Mammary epithelial cell (primary cell): ENCODE measurements at places on chromosomes 3 and 15. TPM values are rescaled to one million over a fixed set of nuclear protein-coding genes. Genes with fewer than 3 reads are reported as not detected.

DNA sequence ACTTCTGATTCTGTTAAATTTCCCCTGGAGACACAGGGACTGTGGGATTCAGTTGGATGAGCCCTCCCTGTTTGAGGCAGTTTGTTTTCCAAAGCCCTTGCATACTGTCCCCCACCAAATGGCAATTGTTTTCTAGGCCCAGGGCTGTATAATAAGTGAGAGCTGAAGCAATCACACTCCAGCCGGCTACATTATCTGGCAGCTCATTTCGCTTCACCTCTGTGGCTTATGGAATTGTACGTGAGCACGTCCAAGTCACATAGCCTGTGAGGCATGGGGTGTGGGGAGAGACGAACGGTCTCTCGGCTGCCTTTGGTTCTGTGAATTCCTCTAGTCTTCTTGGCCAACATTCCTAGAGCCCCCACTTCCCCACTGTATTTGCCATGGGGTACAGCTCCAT, 10.7 kb downstream of the RBP2 start:
- no peak for DNase-seq

DNA sequence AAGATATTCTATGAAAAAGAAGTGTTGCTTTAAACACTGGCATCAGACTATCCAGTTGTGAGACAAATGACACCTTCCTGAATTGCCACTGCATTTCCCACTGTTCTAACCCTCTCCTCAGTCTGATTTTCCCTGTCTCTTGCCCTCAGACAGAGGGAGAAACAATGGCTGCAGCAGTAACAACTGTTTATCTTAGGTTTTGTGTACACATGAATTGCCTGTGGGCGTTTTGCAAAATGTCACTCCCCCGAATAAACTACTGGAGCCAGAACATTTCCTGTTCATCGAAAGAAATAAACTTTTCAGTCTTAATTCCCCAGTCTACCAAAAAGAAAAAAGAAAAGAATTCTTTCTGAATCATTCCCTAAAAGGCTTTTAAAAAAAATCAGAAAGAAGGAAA, 155.1 kb downstream of the MAGI1 start:
- no peak for DNase-seq

DNA sequence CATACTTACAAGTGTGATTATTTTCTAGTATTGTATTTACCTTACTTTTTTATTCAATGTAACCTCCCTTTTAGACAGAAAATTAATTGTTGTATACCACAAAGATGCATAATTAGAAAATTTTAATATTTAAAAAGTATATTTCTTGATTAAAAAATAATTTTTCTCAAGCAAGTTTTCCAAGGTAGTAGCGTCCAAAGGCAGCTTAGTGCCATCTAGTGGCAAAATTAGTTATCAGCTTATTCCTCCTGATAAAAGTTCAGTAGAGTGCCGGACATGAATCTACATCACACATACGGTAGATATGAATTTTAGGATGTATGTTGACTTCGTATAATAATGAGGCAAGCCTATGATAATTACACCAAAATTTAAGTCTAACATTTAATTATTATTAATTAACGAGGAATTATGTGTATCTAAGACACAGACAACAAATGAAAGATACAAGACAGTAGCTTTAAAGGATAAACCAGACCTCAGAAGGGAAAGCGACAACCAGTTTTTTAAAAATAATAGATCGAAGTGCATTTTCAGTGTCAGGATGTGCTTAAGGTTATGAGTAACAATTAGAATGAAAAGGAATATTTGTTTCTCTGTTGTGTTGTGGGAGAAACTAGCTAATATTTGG, 405.9 kb downstream of the ROBO1 start:
- DNase-seq, result peak; percentile 29

GRCh38 chr3:170982733-170983132, 43.8 kb downstream of the SLC2A2 start:
- no peak for DNase-seq

DNA sequence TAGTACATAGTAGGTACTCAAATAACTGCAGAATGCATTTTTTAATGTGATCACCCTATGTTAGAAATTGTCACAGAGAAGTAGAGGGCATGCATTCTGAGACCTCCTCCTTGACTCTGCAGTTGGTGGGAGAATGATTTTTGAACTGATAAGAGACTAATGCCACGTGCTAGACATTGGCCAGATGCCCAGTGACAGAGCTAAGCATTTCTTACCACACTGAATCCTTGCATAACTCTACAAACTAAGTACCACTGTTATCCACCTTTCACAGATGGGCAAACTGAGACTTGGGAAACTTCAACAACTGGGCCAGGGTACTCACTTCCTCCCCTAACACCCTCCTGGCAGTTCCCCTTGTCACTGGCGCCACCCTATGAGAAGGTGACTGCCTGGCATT, 33.5 kb upstream of the SPATA12 start:
- DNase-seq, result no peak

DNA sequence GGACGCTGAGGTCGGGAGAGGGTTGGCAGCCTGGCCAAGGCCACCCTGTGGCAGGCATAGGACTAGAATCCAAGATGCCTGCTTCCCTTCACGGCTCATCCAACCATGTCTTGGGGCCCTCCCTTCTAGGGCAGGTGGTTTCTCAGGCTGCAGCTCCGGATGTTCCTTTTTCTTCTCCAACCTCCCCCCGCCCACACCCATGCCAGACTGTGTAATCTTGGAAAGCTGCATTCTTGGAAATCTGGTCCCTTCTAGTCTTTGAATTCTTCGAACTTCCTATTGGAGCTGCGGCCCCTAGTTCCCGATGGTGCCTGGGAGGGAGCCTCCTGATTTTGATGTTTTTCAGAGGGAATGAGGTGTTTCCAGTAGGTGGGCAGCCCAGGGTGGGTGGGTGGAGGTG, 109.8 kb downstream of the FBLN2 start:
- no peak for DNase-seq

- DNase-seq, result no peak
These were observed 138.9 kb upstream of the FRMD4B start for GRCh38 chr3:69524816-69525215.

DNA sequence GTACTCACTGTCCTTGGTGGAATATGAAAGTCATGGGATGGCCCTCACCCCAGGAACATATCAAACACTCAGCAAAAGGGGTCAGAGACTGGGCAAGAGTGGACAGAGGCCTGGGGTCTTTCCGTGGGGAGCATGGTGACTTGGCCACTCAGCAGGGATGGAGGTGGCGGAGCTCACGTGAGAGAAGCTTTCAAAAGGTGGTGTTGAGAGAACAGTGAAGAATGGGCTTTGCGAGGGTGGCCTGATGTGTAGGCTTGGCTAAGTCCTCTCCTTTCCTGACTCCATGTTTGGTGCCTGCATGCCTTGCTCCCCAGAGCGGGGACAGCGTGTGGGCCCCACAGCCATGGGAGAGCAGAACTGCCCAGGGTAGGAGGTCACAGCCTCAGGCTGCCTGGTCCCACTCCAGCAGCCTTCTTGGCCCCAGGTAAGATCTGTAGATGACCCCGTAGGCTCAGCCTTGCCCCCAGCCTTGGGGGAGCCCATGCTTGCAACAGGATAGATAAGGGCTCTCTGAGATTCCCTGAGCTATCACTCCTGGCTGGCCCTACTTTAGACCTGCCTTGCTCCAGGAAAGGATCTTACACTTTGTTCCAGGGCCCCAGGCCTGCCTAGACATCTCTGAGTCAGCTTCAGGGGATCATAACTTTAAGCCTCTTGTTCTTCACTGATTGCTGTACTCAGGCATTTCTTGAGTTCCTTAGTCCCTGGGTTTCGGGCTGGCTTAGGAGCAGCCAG, 17.0 kb downstream of the RPLP1 start:
- peak; percentile 65 for DNase-seq

The CCDC174 gene
- 24.9 and 39.0 TPM in 2 replicates for total RNA-seq

The ATP13A5 gene
- not detected in 2 replicates for total RNA-seq

The SLC38A3 gene
- not detected in 2 replicates for total RNA-seq

The FBXO40 gene
- not detected in 2 replicates for total RNA-seq

The ZNF592 gene
- 9.7 TPM for total RNA-seq
